NCI-H2029 (cell line): ENCODE measurements at places on chromosomes 2 and 18.

DNA sequence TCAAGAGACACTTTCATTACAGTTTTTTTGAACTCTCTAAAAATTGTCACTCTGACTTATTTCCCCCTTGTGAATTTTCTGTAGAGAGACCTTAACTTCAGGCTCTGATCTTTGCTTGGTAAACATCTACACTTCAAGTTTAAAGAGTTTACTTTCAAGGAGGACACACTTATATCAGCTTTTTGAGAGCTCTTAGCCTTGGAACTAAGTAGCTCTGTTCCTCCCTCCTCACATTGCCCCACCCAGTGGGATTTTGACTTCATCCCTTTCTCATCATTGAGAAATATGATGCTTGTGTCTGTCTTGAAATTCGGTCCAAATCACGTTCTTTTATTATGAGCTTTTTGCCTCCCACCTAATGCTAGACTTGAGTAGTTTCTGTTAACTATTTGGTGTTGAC lies 433.4 kb upstream of the MEIS1 start:
- DNase-seq = no peak

GRCh38 chr2:188238386-188238785 lies 53.3 kb upstream of the GULP1 start:
- DNase-seq = no peak

GRCh38 chr2:38591152-38591551 lies 11.6 kb downstream of the HNRNPLL start:
- DNase-seq = no peak

DNA sequence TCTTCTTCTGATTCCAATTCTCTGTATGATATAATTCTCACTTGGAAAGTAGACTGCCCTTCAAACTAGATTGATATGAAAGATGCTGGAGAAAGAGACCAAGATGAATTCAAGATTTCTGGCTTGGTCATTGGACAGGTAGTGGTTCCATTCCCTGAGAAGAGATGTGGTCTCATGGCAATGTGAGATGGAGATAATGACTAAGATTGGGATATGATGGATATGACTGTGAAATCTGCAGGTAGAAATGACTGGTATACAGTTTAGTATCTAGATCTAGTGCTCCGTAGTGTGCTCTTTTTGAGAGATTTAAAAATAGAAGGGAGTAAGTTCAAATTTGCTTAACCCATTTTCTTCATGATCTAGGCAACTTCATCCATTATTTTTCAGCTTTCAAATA lies 425.4 kb upstream of the TRIB2 start:
- no peak for DNase-seq

- DNase-seq = no peak
Measured at GRCh38 chr2:100066246-100066645, 76.1 kb downstream of the AFF3 start.

DNA sequence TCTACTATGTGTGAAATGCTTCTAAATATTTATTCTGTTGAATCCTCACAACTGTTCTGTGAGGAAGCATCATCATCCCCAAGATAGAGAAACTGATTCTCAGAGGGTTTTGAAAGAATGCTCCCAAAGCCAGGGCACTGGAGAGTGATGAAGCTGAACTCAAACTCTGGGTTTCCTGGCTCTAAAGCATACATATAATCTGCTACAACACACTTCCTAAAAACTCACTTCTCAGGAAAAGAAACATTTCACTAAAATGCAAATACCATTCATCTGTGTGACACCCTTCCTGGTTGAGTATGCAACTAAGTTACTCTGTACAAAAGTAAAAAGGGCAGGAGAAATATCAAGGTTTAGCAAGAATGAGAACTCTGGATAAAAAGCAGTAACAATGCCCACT lies 58.6 kb downstream of the GRB14 start:
- DNase-seq = no peak

DNA sequence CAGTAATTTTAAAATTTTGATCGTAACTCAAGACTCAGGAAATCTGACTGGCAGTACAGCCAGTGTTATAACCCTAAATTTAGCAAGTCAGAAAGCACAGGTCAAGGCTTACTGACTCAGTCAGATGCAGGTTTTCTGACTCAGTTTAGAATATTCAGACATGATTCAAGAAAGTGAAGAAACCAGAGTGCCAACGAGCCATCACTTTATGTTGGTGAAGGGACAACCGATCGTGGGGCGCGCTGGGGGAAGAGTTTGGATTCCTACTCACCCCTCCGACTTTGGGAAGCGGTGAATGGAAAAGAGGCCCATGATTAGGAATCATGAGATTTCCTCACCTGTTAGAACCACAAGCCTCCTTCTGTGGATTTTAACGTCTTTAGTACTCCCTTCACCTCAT lies 998 bp downstream of the RNF149 start:
- DNase-seq = no peak

GRCh38 chr18:34458410-34458977 lies 233.8 kb upstream of the NOL4 start:
- DNase-seq = no peak

DNA sequence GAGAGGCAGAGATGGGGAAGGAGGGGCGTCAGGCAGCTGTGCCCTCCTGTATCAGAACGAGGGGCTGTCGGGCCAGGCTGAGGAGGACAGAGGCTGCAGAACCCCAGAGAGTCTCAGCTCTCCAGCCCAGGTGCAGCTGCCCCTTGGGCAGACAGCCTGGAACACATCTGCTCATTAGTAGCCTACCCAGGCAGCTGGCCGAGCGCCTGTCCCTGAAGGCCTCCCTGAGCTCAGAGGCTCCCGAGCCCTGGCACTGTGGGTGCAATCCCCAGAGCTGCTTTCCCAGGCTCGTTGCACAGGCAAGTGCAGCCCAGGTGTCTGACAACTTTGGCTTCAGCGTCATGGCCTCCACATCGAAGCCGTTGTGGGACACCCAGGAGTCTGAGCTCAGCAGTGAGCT lies 13.1 kb upstream of the TMEM185B start:
- DNase-seq = no peak

DNA sequence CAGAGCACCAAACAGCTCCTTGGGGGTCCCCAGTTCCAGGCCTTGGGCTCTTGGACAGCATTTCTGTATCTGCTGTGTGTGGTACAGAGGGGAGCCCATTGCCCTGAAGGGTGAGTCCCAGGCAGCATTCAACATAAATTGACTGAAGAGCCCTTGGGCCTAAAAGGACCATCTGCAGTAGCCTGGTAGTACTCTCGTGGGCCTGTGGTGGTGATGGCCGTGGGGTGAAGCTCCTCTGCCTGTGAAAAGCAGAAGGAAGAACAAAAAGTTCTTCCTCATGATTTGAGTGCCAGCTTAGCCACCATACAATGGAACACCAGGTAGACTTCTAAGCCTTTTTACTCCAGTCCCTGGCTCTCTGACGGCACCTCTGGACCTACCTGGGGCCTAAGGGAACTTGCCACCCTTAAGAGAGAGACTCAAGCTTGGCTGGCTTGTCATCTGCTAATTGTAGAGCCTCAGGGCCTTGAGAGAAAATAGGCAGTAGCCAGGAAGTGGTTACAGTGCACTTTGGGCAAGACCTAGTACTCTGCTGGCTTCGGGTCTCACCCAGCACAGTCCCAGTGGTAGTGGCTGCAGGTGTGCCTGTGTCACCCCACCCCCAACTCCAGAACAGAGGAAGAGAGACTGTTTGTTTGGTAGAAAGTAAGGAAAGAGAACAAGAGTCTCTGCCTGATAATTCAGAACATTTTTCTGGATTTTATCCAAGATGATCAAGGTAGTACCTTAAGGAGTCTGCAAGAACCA lies 84.6 kb upstream of the CERS6 start:
- DNase-seq = no peak

GRCh38 chr2:143955401-143956065 lies 564.4 kb downstream of the ZEB2 start:
- no peak for DNase-seq
